Kidney epithelial cell (primary cell): ENCODE measurements at places on chromosomes 4 and X.

DNA sequence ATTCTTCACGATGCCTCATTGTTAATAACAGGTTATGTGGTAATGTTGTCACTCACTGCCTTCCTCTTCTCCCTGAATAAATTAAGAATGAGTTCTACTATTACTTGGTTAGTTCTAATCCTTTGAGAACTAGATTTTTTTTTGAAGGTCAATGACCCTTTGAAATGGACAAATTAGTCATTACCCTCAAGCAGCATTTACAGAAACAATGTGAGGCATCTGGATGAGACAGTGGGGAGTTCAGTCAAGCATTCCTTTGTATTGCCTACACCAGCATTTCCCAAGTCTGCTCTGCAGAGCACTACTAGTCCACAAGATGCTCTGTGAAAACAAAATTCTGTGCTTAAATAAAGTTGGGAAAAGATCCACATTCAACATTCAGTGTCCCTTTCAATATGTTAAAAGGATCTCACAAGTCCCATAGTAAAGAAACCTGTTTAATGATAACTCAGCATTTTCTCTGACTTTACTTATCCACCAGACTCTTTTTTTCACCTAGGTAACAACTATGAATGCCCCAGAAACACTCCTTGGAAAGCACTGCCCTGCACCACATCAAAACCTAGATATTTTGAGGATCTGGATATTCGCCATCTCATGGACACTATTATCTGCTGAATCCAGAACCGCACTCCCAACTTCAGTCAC lies 60.6 kb downstream of the CHRDL1 start:
- peak; percentile 73 for DNase-seq

- no peak for DNase-seq
Measured at GRCh38 chr4:29309050-29309449, 1411.1 kb upstream of the PCDH7 start.

DNA sequence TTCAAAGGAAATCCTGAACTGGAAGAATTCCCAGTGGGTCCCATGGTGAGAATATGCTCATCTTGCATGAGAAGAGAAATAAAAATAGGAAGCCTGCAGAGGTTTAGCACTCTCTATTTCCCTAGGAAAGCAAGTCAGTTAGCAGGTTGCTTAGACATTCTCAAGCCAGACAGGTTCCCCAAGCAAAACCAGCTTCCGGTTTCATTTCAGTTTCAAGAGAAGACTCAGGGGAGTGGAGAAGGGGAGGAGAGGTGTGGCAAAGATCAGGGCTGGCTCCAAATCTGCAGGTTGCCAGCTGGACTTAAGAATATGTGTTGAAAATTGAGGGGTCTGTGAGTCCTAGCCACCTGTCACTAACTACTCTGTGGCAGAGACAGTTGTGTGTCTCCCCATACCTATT lies 107.5 kb downstream of the CLNK start:
- DNase-seq: no peak

DNA sequence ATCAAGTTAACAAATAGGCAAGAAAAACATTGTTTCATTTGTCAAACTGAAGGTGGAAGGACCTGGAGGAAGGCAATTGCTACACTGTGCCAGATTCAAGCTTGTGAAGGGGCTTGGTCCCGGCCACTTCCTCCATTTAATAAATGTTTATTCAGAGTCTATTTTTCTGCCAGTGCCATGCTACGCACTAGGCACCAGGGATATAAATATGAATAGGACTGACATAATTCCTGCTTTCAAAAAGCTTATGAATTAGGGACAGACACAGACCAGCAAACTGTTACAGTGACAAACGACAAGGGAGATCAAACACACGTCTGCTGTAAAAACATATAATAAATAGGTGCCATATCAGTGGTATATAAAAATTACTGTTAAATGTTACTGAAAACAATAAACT lies 571 bp downstream of the TLR6 start:
- DNase-seq: no peak

- DNase-seq: no peak
Measured at GRCh38 chr4:10354746-10355145, 102.5 kb downstream of the ZNF518B start.

GRCh38 chr4:59728496-59728895 lies 1471.6 kb upstream of the ADGRL3 start:
- DNase-seq: no peak

DNA sequence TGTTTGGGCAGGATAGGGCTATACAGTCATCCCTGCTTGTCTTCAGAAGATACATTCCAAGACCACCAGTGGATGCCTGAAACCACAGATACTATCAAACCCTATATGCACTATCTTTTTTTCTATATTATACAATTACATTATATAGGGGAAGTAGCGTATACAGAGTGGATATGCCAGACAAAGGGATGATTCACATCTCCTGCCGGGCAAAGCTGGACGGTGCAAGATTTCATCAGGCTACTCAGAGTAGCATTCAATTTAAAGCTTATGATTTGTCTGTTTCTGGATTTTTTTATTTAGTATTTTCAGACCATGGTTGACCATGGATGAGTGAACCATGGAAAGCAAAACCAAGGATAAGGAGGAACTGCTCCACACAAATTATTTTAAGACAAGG lies 7.0 kb upstream of the AMTN start:
- no peak for DNase-seq

DNA sequence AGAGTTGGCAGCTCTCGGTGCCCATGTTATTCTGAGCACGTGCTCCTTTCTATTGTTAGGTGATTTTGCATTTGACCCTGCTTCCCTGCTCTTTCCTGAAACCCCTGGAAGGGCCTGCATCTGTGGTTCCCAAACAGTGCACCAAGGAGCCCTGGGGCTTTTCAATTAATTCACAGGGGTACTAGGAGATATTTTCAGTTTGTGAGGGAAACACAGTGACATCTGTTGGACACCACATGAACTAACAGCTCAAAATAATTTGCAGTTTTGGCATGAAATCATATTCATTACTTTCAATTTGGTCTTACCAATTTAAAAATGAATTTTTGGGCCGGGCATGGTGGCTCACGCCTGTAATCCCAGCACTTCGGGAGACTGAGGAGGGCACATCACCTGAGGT lies 156.6 kb downstream of the GATB start:
- DNase-seq: no peak

DNA sequence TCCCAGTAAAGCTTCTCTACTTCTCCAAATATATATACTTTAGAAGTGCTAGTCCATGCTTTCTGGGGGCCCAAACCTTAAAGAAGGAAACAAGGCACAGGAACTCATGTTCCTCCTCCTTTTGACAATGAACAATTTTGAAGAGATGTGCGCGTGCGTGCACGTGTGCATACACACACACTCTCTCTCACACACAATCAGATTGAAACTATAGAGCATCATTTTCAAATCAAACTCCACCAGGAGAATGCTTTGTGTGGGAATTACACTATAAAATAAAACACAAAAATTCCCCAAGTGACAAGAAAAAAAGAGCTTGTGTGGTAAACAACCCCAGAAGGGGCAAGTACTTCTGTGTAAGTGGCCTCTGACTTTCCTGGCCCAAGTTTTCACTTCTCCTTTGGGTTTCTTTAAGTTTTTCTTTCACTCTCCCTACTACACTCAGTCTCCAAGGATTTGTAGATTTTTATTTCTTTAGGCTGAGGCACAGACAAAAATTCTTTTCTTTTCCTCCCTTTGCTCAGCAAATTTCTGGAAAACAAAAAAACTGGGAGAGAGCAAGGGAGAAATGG lies 46.6 kb upstream of the SHISA3 start:
- DNase-seq: no peak

DNA sequence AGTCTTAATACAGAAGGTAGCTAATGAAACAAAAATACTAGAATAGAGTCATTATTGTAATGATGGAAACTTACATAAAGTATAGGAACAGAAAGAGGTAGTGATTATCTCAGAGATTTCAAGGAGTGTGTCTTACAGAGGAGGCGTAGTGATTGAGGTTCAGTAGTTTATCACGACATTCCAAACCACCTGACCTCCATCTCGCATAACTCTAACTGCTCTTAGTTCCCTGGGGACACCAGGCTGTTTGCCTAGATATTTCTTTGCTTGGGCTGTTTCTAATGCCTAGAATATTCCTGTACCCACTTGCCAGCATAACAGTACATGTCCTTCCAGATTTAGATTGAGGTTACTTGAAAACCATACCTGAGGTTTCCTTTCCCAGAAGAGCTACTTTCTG lies 29.1 kb downstream of the STAG2 start:
- no peak for DNase-seq

- no peak for DNase-seq
Measured at GRCh38 chr4:89868276-89868675, 26.4 kb upstream of the MMRN1 start.

DNA sequence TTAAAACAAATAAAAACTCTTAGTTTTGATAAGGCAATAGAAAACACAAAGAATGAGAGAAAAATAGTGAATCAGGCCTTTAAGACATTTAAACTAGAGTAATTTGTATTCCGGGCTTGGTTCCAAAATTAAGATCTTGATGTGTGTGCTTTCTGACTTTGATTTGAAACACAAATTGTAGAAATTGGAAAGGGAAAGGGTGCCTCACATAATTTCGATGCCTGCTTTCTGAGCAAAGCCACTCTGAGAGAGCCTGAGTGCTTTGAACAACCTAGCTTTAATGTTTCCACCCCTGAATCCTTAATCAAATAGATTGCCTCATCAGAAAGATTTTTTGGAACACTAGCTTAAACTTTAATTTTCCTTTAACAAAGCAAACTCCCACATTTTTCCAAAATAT lies 666.8 kb downstream of the PCDH18 start:
- DNase-seq: no peak

DNA sequence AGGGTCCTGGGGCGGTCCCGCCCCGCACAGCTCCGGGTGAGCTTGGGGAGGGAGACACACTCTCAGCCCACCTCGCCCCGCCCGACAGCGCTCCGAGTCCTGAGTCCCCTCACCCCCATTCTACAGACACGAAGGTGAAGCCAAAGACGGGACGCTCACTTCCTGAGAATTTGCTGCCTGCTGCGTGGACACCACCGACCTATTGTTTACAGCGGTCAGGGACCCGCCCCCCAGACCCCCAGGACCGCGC lies 796 bp upstream of the ZNF141 start:
- no peak for DNase-seq

- no peak for DNase-seq
Measured at GRCh38 chr4:139901531-139902320, 236.1 kb downstream of the MGST2 start.

GRCh38 chr4:167003326-167003725 lies 231.0 kb downstream of the SPOCK3 start:
- no peak for DNase-seq
